Psoas muscle (tissue), 8 donors: ENCODE measurements at places on chromosomes 4 and X.

DNA sequence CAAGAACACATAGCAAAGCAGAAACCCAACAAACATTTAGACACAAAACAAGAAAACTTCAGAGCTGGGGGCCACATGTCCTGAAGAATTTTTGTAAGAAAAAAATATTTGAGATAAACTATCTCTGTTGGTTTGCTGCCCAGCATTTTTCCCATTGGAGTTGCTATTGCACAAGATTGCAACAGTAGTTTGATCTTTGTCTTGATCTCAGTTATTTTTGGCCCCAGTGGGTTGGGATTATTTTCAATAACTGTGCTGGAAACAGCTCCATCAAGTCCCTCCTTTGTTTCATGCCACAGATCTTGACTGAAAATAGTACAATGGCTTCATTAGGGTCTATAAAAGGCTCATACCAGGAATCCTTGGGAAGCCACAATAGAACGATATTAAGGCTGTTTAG lies 103.8 kb upstream of the RAI2 start:
- H3K4me1 ChIP-seq: no peaks in the 10 kb centered on the region

DNA sequence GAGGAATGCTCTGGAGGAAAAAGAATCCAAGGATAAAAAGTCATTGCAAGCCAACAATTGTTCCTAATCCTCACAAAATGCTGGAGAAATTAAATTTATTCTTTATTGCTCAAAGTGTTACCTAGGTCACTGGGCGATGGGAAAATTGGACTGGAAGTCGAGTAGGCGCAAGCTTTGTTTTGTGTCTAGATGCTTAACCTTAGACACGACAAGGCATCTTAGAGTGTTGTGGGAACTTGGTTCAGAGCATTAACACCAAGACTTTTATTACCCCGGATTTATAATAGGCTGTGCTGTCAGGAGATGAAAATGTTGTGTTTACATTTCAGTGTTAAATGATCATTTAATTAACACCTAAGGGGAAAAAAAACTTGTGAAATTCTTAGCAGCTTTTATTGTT lies 25.1 kb downstream of the SLIT2 start:
- H3K27ac ChIP-seq: no peak overlapping the region
- H3K4me1 ChIP-seq: no peaks in the 10 kb centered on the region

- DNase-seq: no peak
- H3K4me1 ChIP-seq: no peaks in the 10 kb centered on the region
- H3K27ac ChIP-seq: no peak overlapping the region
- no peak overlapping the region for H3K4me3 ChIP-seq
- no peaks in the 10 kb centered on the region for H3K36me3 ChIP-seq
Observed at GRCh38 chrX:12911122-12911470, 4.7 kb downstream of the TLR8 start.

- no peaks in the 10 kb centered on the region for H3K4me1 ChIP-seq
- H3K27me3 ChIP-seq: no peaks in the 10 kb centered on the region
- H3K36me3 ChIP-seq: no peaks in the 10 kb centered on the region
- H3K27ac ChIP-seq: no peak overlapping the region
Observed at GRCh38 chrX:130468395-130468923, 66.7 kb downstream of the RBMX2 start.

DNA sequence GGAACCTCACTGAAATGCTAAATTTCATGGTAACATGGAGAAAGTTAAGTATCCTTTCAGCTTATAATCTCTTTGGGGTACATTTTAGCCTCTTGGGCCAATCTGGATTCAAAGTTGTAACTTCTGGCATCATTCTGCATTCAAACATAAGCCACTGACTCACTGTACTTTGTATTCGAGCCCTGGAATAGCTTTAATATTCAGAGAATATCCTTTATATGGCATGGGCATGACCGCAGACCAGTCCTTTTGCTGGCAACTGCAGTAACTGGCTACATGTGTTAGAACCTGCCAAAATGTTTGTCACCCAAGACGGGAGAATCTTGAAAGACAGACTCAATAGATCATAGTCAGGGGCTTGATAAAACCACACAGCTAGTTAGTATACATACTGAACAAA lies 3.3 kb downstream of the GASK1B start:
- no peaks in the 10 kb centered on the region for H3K36me3 ChIP-seq
- no peaks in the 10 kb centered on the region for H3K27me3 ChIP-seq
- H3K4me1 ChIP-seq: peaks cover 23% of the 10 kb centered on the region
- H3K4me3 ChIP-seq: peak overlapping the region; percentile 65

DNA sequence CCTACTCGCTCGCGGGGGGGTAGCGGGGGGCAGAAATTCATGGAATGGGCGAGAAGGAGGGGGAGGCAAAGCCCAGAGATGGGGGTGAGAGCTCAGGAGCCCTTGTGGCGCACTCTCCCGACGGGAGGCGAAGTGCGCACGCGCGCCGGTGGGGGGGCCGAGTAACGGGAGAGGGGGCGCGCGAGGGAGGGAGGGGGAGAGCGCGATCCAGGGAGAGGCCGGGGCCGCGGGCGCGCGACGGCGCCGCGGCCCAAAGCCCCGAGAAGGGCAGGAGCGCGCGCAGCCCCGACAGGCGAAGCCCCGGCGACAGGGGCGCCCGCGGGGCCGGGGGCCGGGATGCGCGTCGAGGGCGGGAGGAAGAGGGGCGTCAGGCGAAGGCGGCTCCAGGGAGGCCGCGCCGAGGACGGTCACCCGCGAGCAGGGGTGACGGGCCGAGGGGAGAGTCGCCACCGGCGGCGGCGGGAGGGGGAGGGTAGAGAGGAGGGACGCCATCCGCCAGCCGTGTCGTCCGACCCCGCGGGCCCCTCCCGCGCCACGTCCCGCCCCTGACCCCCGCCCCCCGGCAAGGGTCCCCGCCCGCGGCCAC lies 421 bp downstream of the MECP2 start:
- no peaks in the 10 kb centered on the region for H3K27me3 ChIP-seq
- no peaks in the 10 kb centered on the region for H3K36me3 ChIP-seq
- H3K4me3 ChIP-seq: peak overlapping the region; percentile 74

DNA sequence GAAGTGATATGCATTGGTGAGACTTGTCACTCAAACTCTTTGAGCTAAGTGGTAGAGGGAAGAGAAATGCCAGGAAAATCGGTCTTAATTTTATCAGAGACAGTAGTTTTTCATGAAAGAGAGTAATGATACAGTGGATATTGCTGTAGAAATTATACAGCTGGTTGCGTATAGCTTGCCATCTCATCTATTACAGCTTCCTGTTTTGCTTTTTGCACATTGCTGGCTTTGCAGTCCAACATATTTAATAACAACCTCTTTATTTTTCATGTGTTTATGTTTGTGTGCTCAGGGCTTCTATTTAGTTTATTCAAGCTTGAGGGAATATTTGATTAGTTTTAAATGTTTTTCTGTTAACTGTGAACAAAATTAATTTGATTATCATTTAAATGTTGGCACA lies 11.5 kb downstream of the SMAD1 start:
- no peak overlapping the region for H3K27ac ChIP-seq
- H3K36me3 ChIP-seq: no peaks in the 10 kb centered on the region
- H3K27me3 ChIP-seq: no peaks in the 10 kb centered on the region
- H3K4me1 ChIP-seq: peaks cover 50% of the 10 kb centered on the region

GRCh38 chr4:26183017-26183416 lies 137.8 kb upstream of the RBPJ start:
- no peak for DNase-seq
- H3K4me3 ChIP-seq: no peak overlapping the region
- H3K36me3 ChIP-seq: no peaks in the 10 kb centered on the region
- no peaks in the 10 kb centered on the region for H3K27me3 ChIP-seq
- no peaks in the 10 kb centered on the region for H3K4me1 ChIP-seq

GRCh38 chrX:15882704-15883539 lies 28.3 kb upstream of the AP1S2 start:
- no peak for DNase-seq
- H3K4me3 ChIP-seq: no peak overlapping the region
- H3K27ac ChIP-seq: no peak overlapping the region
- H3K36me3 ChIP-seq: no peaks in the 10 kb centered on the region

GRCh38 chrX:131764216-131764615 lies 220.3 kb downstream of the OR13H1 start:
- peak overlapping the region; percentile 68 for H3K4me3 ChIP-seq
- H3K4me1 ChIP-seq: no peaks in the 10 kb centered on the region
- H3K36me3 ChIP-seq: no peaks in the 10 kb centered on the region

GRCh38 chrX:68835104-68835442 lies 6.3 kb downstream of the EFNB1 start:
- no peak for DNase-seq
- peaks cover 8% of the 10 kb centered on the region for H3K4me1 ChIP-seq
- H3K27me3 ChIP-seq: peaks cover 3% of the 10 kb centered on the region
- H3K36me3 ChIP-seq: no peaks in the 10 kb centered on the region

DNA sequence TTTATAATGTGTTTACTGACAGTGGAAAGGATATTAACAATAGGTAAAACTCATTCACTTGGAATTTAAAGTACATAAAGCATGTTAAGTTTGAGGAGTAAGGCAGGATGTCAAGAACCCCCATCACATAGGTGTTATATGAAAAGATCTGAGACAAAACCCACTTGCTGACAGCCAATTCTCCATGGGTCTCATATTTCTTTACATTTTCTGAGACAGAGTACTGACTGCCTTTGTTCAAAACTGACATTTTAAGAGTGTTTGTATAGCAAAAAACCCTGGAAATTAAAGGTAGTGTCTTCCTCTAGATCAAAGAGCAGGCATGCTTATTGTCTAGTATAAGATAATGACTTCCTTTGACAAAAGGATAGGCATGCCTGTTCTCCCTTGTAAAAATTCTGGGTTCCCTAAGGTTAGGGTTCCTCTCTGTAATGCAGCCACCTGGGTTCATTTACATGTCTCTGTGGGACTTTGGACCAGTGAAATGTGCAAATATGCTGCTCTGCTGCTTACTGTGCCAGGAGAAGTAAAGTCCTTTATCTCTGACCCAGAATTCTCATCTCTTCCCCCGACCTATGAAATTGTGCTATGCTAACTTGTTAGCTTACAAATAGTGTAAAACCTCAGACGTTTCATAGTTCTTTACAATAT lies 123.6 kb downstream of the PCDH18 start:
- no peaks in the 10 kb centered on the region for H3K4me1 ChIP-seq
- H3K27ac ChIP-seq: no peak overlapping the region
- H3K4me3 ChIP-seq: no peak overlapping the region
- no peaks in the 10 kb centered on the region for H3K36me3 ChIP-seq
- DNase-seq: no peak

- H3K4me1 ChIP-seq: peaks cover 19% of the 10 kb centered on the region
- no peak overlapping the region for H3K27ac ChIP-seq
- no peaks in the 10 kb centered on the region for H3K36me3 ChIP-seq
- no peaks in the 10 kb centered on the region for H3K27me3 ChIP-seq
- peak; percentile 26 for DNase-seq
- H3K4me3 ChIP-seq: no peak overlapping the region
Observed at GRCh38 chr4:24105327-24106038, 215.6 kb upstream of the PPARGC1A start.

- no peak overlapping the region for H3K4me3 ChIP-seq
- H3K27me3 ChIP-seq: no peaks in the 10 kb centered on the region
- no peaks in the 10 kb centered on the region for H3K4me1 ChIP-seq
Observed at GRCh38 chr4:135418353-135418752, 1216.8 kb upstream of the PABPC4L start.

DNA sequence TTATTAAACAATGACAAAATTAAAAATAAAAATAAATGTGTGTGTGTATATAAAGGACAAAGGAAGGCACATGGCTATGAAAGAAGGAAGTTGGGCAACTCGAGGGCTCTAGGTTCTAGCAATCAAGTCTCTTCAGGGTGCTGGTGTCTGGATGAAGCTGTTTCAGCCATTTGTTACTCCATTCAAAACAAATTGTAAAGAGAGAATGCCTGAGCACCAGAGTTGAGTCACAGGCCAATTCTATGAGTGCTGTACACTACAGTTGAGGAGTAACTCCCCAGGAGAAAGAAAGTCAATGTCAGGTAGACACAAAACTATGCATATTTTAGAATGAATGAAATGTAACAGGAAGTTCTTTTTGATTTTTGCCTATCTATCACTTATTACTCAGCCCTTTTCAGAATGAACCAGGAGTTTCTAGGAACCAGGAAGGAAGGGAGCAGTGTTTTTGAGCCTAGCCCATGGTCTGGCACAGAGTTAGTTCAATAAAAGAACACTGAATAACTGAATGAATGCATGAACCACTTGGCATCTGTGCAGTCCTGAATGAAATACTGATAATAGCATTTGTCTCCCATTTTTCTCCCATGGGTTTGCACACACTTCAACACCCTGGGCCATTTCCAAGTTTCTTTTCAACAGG lies 151.7 kb upstream of the CPEB2 start:
- no peaks in the 10 kb centered on the region for H3K36me3 ChIP-seq
- no peak overlapping the region for H3K27ac ChIP-seq
- DNase-seq: no peak
- no peaks in the 10 kb centered on the region for H3K27me3 ChIP-seq

DNA sequence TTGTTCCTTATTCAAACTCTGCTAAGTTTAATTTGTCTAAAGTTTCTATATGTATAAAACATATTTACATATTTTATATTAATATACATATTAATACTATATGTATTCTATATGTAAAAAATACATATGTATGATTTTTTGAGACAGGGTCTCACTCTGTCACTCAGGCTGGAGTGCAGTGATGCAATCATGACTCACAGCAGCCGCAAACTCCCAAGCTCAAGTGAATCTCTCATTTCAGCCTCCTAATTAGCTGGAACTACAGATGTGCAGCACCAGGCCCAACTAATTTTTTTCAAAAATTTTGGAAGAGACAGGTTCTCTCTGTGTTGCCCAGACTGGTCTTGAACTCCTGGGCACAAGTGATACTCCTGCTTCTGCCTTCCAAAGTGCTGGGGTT lies 684.9 kb downstream of the TRAM1L1 start:
- no peaks in the 10 kb centered on the region for H3K4me1 ChIP-seq
- no peak overlapping the region for H3K4me3 ChIP-seq
- H3K27me3 ChIP-seq: no peaks in the 10 kb centered on the region
- H3K27ac ChIP-seq: no peak overlapping the region

GRCh38 chr4:26772096-26772873 lies 88.4 kb upstream of the STIM2 start:
- H3K36me3 ChIP-seq: no peaks in the 10 kb centered on the region
- H3K4me1 ChIP-seq: no peaks in the 10 kb centered on the region

DNA sequence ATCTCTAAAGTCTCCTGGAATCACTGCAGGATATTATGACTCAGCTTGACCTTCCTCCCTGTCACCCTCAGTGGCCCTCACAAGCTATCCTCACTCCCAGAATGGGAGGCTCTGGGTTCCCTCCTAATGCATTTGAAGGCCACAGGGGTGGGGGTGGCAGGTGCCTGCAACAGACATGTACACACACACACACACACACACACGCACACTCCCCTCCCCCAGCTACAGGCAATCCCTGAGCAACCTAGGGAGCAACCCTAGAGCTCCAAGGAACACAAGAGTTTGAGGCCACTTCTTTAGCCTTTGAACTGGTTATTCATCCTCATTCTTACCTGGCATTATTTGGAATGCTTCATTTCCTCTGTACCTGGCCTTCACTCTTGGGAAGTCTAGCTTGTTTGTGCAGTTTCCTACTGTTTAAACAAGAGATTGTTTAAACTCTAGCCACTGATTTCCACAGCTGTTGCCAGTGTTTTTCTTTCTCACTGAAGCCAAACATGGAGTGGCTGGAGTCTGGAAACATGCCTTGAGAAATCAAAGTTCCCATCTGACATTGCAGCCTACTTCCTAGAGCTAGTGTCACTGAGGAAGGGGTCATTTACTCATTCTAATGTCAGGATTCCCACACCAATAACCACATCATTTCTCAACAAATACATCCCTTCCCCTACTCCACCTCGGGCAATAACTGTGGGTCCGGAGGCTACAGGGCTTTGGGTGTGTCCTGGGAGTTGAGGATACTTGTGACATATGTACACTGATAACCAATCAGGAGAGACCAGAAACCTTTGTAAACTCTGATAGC lies 37.7 kb downstream of the MAOA start:
- H3K4me3 ChIP-seq: no peak overlapping the region
- no peak overlapping the region for H3K27ac ChIP-seq
- no peaks in the 10 kb centered on the region for H3K4me1 ChIP-seq
